Stimulated activated CD4-positive, alpha-beta T cell treated with anti-CD3 and anti-CD28 coated beads, Interleukin-1b, Interleukin-23, amount 100 ng/mL, for 1 hour (primary cell): ENCODE measurements at places on chromosomes 6 and 20.

- no peak for DNase-seq
Measured at GRCh38 chr6:109370792-109371191, 11.5 kb downstream of the CD164 start.

- no peak for DNase-seq
Measured at GRCh38 chr6:124741341-124741740, 220.9 kb upstream of the RNF217 start.

DNA sequence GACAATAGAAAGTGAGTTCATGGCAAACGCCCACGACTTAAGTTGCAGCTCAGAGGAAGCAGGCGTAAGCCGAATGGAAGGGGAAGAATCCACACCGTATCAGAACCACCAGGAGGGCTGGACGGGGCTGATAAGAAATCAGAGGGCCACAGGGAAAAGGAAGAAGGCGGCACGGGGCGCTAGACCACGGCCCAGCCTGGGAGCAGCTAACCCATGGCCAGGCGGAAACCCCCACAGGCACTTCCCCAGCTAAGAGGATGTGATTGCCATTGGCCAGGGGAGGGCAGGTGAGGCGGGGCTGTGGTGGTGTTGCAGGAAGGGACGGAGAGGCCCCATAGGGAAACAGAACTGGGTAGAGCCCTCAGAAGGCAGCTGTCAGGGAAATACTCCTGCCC, 174.0 kb upstream of the AFDN start:
- DNase-seq = no peak

- no peak for DNase-seq
Measured at GRCh38 chr6:112946051-112946450, 598.9 kb downstream of the RFPL4B start.

GRCh38 chr6:150788089-150788488, 77.4 kb upstream of the MTHFD1L start:
- DNase-seq = no peak

DNA sequence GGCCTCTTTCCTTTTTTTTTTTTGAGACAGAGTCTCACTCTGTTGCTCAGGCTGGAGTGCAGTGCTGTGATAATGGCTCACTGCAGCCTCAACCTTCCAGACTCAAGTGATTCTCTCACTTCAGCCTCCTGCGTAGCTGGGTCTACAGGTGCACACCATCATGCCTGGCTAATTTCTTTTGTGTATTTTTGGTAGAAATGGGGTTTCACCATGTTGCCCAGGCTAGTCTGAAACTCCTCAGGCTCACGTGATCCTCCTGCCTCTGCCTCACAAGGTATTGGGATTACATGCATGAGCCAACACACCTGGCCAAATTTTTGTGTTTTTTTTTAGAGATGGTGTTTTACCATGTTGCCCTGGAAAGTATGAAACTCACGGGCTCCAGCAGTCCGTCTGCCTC, 29.3 kb downstream of the SRC start:
- no peak for DNase-seq

- no peak for DNase-seq
Measured at GRCh38 chr6:81769824-81770223, 17.3 kb upstream of the TENT5A start.

GRCh38 chr6:13445005-13445743, 42.2 kb downstream of the GFOD1 start:
- DNase-seq = no peak

DNA sequence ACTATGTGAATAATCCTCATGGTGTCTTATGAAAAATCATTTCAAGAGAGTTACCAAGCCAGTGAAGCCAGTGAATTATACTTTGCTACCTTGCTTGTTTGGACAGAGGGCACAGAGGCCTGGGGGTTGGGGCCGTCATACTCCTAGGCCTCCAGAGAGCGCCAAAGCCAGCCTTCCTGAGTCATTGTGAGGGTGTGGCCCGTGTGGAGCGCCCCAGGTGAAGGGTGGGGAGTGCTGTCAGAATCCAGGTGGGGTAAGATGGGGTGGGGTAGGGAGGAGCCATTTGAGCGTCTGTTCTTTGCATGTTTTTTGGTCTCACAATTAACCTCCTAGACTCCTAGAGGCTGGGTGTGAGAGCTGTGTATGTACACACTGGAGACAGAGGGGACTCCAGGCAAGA, 71.1 kb downstream of the PERP start:
- no peak for DNase-seq

GRCh38 chr6:129691709-129692108, 18.3 kb downstream of the ARHGAP18 start:
- DNase-seq = no peak

GRCh38 chr6:157281570-157281969, 41.7 kb downstream of the TMEM242 start:
- no peak for DNase-seq

- no peak for DNase-seq
Measured at GRCh38 chr6:45424451-45424861, 46.7 kb upstream of the SUPT3H start.

DNA sequence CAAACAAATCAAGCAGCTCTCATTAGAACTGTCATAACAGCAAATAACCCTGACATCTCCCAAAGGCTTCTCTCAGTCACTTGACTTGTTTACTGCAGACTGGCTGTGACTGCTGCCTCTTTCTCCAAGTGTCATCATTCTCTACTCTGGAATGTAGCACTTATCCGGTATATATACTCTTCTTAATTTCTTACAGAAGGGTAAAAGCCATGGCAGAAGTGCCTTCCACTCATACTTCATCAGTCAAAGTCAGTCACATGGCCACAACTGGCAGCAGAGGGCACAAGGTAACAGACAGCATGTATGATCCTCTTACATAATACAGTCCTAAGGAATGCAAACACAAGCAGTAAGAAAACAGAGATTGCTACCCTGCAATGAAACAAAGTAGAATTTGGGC, 9.3 kb downstream of the NAPB start:
- DNase-seq = no peak

GRCh38 chr20:15889514-15890256, 683.6 kb downstream of the KIF16B start:
- no peak for DNase-seq

DNA sequence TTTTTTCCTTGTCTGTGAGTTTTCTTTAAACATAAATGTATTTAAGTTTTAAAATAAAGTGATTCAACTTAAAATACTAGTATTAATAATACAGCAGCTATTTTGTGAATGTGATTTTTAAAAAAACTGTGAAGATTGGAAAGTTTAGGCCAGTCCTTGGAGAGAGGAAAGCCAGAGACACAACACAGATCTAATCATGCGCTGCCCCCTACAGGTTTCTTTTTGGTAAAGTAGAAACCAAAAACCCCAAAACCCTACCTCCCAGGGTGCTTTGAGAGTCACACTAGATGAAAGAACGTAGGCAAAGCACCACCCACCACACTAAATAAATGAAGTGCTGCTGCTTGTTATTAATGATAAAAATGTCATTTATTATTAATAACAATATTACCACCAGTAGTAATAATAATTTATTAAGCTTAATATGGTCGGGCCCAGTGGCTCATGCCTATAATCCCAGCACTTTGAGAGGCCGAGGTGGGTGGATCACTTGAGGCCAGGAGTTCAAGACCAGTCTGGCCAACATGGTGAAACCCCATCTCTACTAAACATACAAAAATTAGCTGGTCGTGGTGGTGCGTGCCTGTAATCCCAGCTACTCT, 33.7 kb downstream of the SLC9A8 start:
- peak; percentile 10 for DNase-seq

GRCh38 chr6:78489874-78490273, 377.5 kb upstream of the IRAK1BP1 start:
- no peak for DNase-seq

- DNase-seq = no peak
Measured at GRCh38 chr20:23071996-23072395, 14.1 kb downstream of the CD93 start.

GRCh38 chr6:137332637-137333280, 113.6 kb upstream of the IFNGR1 start:
- DNase-seq = no peak

DNA sequence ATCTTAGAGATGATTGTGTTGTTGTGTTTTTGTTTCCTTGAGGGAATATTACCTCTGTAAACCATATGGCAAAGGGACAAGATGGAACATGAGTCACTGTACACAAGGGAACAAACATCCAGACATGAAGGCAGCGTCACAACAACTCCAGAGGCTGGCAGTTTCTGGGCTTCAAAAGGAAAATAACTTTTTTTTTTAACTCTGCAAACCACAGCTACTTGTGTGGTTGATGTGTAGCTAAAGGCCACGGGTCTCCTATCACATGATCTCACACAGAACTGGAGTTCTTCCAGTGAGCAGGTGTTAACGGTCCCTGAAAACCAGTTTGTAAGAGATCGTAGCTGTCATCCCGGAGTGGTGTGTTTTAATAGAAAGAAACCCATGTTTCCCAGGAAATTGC, 33.2 kb upstream of the HBS1L start:
- no peak for DNase-seq

GRCh38 chr6:21885111-21885510, 291.6 kb downstream of the SOX4 start:
- no peak for DNase-seq

GRCh38 chr6:63352544-63353285, 32.9 kb upstream of the LGSN start:
- no peak for DNase-seq

GRCh38 chr6:10849901-10850300, 11.6 kb upstream of the MAK start:
- no peak for DNase-seq

DNA sequence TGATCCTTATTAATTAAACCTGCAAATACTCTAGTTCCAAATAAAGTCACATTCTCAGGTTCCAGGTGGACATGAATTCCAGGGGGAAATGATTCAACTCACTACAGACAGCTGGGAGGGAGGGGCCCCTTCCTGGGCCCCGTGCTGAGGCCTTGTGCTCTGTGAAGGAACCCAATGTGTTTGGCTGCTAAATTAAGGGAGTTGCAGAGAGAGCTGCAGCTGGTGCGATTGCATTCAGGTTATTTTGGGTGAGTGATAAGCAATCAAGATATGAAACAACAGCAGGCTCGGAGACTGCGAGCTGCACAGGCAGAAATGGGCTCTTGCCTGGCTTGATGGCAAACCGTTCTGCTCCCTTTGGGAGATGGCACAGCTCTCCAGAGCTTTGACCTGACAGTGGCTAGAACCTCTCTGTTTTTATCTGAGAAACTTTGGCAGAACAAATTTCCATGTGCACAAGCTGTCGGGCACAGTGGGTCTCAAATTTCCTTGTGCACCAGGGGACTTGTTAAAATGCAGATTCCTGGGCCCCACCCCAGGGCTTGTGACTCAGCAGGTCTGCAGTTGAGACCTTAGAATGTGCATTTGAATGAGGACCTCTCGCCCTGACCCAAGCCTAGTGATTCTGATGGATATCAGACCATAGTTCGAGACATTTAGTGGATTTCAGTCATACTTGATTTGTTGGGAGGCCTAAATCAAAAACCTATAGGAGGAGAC, 9.8 kb downstream of the MAPK13 start:
- DNase-seq = no peak

- no peak for DNase-seq
Measured at GRCh38 chr20:43295781-43296180, 106.1 kb upstream of the PTPRT start.

DNA sequence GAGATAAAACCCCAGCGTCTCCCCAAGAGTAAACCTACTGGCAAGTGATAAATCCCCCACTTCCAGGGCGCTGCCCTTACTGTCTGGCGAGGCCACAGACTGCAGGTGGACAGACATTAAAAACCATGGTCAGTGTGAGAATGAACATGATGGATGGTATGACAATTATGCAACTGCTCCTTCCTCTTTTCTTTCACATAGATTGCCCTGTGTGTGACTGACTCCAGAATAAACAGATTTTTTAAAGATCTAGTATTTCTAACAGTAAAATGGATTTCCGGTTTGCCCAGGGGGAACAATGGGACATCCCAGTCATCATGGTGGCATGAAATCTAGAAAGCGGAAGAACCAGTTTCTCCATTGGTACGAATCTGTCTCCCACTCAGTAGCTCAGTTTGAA, 153.7 kb downstream of the FOXC1 start:
- no peak for DNase-seq

- DNase-seq = no peak
Measured at GRCh38 chr6:41593839-41594238, 44.4 kb upstream of the MDFI start.

- no peak for DNase-seq
Measured at GRCh38 chr6:53714888-53715287, 49.3 kb upstream of the KLHL31 start.

- DNase-seq = no peak
Measured at GRCh38 chr6:161963181-161963580, 689.3 kb upstream of the AGPAT4 start.

DNA sequence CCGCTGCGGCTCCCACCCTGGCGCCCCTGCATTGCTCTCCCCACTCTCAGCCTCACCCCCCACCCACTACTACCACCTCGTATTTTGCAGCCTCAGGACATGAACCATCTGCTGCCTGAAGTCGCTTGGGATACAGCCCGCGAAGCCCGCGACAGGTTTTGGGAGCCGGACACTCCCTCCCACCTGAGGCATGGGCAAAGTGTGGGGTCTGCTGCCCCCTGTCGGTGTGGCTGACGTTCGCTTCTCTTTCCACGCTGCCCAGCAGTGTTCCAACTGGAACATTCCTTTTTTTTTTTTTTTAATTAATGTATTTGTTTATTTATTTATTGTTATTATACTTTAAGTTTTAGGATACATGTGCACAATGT, 15.3 kb upstream of the LPA start:
- no peak for DNase-seq

DNA sequence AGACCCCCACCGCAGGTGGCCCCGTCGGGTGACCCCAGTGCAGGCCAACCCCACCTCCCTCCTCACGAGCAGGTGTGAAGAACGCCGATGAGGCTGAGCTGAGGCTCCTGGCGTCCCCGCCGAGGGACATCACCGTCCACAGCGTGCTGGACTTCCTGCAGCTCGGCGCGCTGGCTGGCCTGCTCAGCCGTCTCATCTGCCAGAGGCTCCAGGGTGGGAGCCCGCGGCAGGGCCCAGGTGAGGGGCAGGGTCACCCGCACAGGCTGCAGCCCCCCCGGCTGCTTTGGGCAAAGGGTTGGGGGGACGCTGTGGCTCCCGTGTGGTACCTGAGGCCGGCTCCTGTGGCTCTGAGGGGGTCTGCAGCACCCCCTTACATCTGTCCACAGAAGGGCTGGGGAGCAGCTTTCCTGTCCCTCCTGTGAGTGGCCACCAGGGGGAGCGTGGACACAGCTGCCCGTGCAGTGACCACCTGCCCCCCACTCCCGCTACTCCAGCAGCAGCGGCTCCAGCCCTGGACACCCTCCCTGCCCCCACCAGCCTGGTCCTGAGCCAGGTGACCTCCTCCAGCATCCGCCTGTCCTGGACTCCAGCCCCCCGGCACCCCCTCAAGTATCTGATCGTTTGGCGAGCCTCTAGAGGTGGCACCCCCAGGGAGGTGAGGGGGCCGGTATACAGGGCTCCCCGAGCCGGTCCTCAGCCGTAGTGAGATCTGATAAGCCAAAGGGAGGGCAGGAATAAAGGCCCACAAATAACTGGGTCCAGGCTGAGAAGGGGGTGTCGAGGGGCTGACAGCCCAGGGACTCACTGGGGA, 16.5 kb downstream of the COL20A1 start:
- DNase-seq = no peak

- DNase-seq = no peak
Measured at GRCh38 chr6:148775161-148775560, 28.3 kb downstream of the UST start.
